ENCODE measurements at places on chromosomes 5 and 9. TPM values are rescaled to one million over a fixed set of nuclear protein-coding genes. Genes with fewer than 3 reads are reported as not detected.

The FOXI1 gene
- total RNA-seq = not detected

The SPATA31D4 gene
- not detected for total RNA-seq

The CDC42SE2 gene
- 27.3 TPM for total RNA-seq

The OR13F1 gene
- total RNA-seq = not detected

The SARDH gene
- total RNA-seq = 11.3 TPM
